ENCODE measurements at places on chromosomes 7 and 10. TPM values are rescaled to one million over a fixed set of nuclear protein-coding genes. Genes with fewer than 3 reads are reported as not detected.

LLCFC1 gene
- not detected for total RNA-seq

PRSS37 gene
- total RNA-seq, result not detected

LMBR1 gene
- total RNA-seq, result 51.6 TPM

CPVL gene
- 0.71 TPM for total RNA-seq

GTPBP4 gene
- 34.0 TPM for total RNA-seq

TMEM196 gene
- not detected for total RNA-seq

ZNF853 gene
- 0.57 TPM for total RNA-seq

SFTPA1 gene
- total RNA-seq, result not detected

CLRN3 gene
- not detected for total RNA-seq

NPSR1 gene
- not detected for total RNA-seq

EPHA1 gene
- total RNA-seq, result 0.14 TPM

CACNA2D1 gene
- 90.3 TPM for total RNA-seq

ATP6V0A4 gene
- total RNA-seq, result 0.09 TPM

PDSS1 gene
- 3.7 TPM for total RNA-seq

Measured in smooth muscle cell of bladder (primary cell).